ENCODE measurements at places on chromosomes 7 and 10.

DNA sequence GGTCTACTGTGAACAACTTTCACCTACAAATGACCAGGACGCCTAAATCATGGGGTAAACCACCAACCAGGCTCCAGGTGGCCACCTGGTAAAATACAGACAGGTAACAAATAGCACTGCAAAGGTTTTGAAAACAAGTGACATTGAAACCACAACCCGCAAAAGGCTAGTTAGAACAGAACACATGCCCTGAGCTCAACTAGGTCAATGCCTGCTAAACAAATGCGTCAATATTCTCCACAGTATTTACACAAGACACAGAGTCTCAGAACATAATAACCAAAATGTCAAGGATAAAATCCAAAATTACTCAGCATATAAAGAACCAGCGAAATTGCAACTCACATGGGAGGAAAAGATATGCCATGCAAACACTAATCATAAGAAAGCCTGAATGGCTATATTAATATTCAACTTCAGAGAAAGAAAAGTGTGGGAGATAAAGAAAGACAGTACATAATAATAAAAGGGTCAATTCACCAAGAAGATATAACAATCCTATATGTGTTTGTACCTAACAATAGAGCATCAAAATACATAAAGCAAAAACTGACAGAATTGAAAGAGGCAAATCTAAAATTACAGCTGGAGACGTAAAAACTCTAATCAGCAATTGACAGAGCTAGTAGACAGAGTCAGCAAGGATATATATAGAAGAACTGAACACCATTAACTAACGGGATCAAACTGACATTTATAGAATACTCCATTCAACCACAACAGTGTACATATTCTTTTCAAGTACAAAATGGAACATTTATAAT lies 47.6 kb downstream of the SMURF1 start:
- DNase-seq = no peak

GRCh38 chr7:35677582-35678356 lies 17.2 kb downstream of the HERPUD2 start:
- no peak for DNase-seq

DNA sequence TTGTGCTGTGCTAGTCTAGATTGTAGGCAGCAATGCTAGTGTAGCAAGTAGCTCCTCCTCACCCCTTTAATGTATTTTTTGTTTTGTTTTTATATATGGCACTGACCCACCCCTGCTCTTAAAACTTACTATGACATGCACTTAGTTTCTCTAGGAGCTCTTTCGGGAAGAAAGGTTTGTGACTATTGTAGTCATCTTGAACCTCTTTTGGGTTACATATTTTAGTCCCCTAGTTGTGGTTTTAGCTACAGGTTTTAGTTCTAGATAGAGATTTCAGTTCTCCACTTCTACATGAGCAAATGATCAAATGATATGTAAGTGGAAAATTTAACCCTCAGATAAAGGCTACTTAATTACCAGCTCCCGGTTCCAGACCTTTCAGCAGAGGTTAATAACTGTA lies 14.9 kb downstream of the MINPP1 start:
- no peak for DNase-seq

- no peak for DNase-seq
These were observed 27.5 kb downstream of the MICALL2 start for GRCh38 chr7:1431634-1432380.

GRCh38 chr10:34109952-34110702 lies 705.0 kb downstream of the PARD3 start:
- no peak for DNase-seq

DNA sequence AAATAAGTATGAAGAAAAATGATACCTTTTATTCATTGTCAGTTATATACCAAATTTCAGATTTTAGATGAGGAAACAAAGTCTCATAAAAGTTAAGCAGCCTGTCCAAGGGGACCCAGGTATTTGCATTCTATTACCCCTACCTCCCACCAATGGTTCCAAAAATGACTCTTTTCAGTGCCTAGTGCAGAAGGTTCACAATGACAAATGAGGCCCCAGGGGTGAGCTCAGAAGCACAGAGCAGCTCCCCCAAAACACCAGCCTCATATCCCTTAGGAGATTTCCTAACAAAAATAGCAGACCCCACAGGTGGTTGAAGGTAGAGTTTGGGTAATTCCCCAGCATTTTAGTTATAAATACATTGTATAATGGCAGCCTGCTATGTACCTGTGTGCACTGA lies 168.6 kb downstream of the REEP3 start:
- DNase-seq = no peak

DNA sequence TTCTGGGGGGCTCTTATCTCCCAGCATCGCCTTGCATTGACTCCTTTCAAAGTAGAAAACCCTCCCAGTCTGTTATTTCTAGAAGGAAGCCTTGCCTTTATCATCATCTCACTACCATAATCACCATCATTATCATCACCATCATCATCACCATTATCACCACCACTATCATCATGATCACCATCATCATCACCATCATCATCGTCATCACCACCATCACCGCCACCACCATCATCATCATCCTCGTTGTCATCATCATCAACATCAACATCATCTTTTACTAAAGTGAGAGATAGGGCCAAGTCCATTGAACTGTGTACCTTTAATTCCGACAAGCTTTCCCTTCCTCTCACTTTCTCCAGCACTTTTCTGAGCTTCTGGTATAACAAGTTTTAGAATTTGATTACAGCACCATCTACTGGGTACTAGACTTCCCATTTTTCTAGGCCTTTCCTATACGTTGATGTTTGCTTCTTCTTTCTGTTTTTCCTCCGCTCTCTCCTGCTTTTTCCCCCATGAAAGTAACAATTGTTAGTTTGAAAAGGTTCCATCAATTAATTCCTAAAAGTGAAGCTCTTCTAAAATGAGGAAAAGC lies 226.4 kb downstream of the BUB3 start:
- DNase-seq = no peak

DNA sequence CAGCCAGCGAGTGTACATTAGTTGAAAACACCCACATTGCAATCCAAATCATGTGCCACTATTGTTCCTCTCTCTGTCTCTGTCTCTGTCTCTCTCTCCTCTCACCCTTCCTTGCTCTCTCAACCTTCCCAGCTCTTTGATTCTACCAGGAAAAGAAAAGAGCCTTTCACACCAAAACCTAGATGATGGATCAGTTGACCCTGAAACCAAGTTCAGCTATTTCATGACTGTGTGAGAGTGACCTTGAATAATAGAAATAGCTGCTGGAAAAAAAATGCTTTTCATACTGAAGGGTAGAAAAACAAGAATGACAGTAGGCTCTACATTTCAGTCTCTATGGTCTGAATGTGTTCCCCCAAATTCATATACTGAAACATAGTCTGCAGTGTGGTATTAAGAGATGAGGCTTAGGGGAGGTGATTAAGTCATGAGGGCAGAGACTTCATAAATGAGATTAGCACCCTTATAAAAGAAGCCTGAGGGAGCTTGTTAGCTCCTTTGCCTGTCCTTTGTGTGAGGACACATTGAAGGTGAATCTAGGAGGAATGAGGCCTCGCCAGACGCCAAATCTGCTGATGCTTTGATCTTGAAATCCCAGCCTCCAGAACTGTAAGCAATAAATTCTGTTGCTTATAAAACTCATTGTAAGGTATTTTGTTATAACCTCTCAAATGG lies 65.2 kb downstream of the LYZL1 start:
- no peak for DNase-seq

- no peak for DNase-seq
These were observed 111.3 kb upstream of the TNS3 start for GRCh38 chr7:47693216-47693615.

- no peak for DNase-seq
These were observed 76.7 kb upstream of the ANLN start for GRCh38 chr7:36312915-36313334.

- no peak for DNase-seq
These were observed 167.1 kb upstream of the SMIM30 start for GRCh38 chr7:113285411-113285810.

GRCh38 chr10:43000651-43001426 lies 76.0 kb upstream of the RET start:
- DNase-seq = no peak

DNA sequence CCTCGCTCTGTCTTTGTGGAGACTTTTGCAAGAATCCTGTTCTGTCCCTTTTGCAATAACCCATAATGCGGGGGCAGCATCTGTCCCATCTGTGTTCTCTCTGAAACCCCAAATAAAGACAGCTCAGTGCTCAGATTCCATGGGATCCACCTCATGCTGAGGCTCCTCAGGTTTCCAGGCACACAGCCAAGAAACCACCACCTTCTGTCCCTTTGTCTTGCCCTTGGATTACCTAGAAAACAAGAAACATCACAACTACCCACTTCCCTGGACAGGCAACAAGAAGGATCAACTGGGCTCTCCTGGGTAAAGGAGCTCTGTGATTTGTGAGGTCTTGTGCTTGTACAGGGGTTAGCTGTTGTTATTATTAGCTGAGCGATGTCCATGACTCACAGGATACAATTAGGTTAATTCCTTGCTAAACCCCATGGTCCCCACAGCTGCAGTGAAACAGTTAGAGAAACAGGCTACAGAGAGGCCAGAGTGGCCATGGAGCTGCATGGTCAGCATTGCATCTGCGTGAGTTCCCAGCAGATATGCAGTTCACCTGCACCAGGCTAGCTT lies 50.2 kb downstream of the CXCL12 start:
- DNase-seq = no peak

- no peak for DNase-seq
These were observed 38.0 kb downstream of the ZNRF2 start for GRCh38 chr7:30322271-30323005.

DNA sequence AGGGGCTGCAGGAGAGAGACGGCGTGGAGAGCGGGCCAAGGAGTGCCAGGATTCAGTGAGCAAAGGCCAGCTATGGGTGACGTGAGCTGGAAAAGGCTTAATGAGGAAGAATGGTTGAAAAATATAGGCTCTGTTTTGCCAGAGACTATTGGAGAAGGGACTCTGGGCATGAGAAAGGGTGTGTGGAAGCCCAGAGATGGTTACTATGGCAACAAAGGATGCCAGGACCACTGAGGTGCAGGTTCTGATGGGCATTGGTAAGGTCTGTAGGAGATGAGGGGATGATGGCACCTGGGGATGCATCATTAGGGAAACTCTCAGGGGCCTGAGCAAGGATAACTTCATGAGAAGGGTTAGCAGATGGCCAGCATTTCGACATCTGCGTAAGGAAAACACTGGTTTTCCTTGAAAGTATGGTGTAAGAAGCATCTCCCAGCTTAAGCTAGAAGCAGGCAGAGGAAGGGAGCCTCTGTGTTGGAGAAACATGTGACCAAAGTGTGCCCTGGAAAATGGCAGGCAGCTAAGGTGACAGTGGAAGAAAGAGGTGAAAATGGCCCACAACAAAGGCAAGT lies 21.6 kb upstream of the FAM180A start:
- DNase-seq = no peak

- DNase-seq = no peak
These were observed 98.7 kb downstream of the KMT2E start for GRCh38 chr7:105112440-105113418.

DNA sequence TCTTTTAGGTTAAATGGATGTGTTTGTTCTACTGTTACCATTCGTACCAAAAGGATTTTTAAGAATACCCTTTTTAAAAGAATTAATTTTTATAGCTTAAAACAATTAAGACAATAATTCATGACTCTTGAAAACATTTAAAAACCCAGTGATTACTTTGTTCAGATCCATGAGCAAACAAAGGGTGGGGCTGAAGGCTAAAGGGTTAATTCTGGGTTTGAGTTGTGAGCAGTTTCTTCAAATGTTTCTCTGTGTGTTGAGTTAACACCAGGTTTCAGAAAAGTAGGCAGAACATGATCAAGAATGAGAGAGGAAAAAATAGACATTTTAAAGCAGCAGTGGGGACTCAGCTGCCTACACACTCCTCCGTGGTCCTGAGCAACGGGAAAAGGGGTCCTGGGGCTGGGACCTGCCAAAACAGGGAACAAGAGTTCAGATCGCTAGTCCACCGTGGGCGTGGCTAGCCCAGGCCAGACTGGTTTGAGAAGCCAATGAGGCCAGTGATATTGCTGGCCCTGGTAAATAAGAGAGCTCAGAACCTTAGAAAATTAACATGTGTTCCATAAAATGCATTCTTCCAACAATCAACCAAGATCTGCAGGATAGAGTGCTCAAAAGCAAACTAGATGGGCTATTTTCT lies 14.9 kb upstream of the EZH2 start:
- no peak for DNase-seq

DNA sequence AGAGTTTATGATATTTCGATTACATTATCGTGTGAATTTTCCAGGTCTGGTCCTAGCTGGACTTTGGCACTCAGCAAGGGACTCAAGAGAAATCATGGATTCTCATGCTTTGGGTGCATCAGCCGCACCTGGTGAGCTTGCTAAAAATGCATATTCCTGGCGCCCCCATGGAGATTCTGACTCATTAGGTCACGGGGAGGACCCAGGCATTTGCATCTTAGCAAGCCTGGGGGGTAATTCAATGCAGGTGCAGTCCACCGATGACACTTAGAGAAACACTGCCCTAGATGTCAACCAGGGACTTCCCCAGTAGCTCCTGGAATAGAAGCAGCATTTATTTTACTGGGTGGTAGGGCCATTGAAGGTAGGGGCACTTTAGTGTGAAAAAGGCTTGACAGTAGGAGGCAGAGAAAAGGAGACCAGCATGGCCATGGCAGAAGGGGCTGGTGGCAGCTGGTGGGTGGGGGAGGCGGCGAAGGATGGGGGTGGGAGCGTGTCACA lies 29.9 kb upstream of the PDCD4 start:
- no peak for DNase-seq

GRCh38 chr7:103474956-103475355 lies 28.9 kb upstream of the SLC26A5 start:
- no peak for DNase-seq

- peak; percentile 63 for DNase-seq
These were observed 1.7 kb downstream of the KLF6 start for GRCh38 chr10:3783316-3783681.

GRCh38 chr10:82211346-82211745 lies 336.4 kb downstream of the NRG3 start:
- no peak for DNase-seq

- DNase-seq = no peak
These were observed 45.8 kb downstream of the ZNF736 start for GRCh38 chr7:64359543-64359942.

GRCh38 chr7:40498924-40499510 lies 364.2 kb downstream of the SUGCT start:
- no peak for DNase-seq

DNA sequence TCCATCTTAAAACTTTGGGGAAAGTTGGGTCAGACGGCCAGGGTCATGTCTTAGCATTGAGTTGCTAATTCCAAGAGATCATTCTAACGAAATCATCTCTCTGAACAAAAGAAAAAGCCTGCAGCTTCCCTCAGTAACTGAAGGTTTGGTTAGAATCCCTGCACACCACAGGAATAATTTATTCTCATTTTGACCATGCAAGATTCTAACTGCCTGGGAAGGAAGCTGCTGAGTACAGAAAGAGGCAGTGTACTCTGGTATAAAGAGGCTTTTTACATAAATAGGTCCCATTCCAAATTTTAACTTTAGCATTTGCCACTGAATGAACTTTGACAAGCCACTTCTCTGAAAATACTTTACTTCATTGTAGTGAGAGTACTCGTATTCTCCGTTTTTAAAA lies 76.9 kb upstream of the RSBN1L start:
- DNase-seq = no peak

- DNase-seq = no peak
These were observed 1.0 kb upstream of the LRRN3 start for GRCh38 chr7:111089822-111090426.
